ENCODE measurements at places on chromosomes 7 and 10.

- DNase-seq: no peak
Observed at GRCh38 chr10:109259293-109259692, 664.0 kb downstream of the XPNPEP1 start.

- no peak for DNase-seq
Observed at GRCh38 chr10:121702351-121703320, 104.4 kb upstream of the FGFR2 start.

- no peak for DNase-seq
Observed at GRCh38 chr10:31866118-31866670, 62.4 kb downstream of the ARHGAP12 start.

- DNase-seq: peak; percentile 26
Observed at GRCh38 chr10:127694580-127695193, 42.3 kb upstream of the FOXI2 start.

DNA sequence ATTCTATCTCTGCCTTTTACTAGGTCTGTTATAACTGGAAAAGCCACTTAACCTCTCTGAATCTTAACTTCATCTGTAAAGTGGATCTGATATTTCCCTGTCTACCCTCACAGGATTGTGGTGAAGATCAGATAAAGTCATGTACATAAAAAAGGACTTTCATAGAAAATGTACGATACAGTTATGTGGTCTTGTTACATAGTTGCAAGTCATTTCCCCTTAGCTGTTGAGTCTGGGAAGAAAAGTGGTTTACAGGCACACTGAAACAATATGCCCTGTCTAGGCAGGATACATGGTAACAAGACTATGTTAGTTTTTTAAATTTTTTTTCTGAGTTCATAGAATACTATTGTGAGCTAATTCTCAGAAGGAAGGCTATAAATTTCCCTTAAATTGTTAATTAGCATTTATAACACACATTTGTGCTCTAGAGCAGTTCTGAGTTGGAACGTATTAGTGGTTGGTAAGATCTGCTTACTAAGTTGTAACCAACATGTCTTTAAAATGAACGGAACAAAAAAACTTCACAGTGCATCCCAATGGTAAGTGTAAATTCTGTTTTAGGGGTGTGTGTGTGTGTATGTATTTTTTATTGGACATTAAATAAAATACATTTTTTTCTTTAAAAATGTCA, 7.1 kb upstream of the GSTO1 start:
- DNase-seq: no peak

- no peak for DNase-seq
Observed at GRCh38 chr7:86209036-86209435, 434.7 kb upstream of the GRM3 start.

DNA sequence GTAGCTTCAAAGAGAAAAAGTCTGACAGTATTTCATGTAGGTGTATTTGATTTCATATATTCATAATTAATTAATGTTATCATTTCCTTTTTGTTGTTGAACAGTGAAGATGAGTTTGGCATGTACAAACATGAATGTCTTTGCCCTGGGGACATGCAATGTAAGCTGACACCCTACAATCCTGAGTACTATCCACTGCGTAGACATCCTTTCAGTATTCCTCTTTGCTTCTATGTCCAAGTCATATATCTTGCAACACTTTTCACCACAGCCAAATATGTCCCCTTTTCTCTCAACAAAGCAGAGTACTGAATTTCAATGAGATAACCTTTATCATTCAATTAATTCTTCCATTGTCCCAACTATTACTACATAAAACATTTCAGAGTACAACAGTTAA, 93.6 kb downstream of the GPR37 start:
- no peak for DNase-seq

DNA sequence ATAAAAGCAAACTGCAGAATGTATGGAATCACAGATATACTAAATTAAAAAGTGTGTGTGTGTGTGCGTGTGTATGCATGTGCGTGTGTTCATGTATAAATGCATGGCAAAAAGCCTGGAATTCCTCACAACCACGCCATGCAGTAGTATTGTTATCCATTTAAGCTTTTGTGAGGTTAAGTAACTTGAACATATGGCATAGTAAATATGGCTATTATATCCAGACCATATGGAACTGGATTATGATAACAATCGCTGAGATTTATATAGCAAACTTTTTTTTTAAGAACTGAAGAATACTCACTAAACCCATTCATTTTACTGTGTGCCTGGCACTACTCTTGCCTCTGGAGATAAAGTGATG, 22.3 kb upstream of the NANOS1 start:
- DNase-seq: no peak
